HepG2 (cell line): ENCODE measurements at places on chromosomes 4 and X. TPM values are rescaled to one million over a fixed set of nuclear protein-coding genes. Genes with fewer than 3 reads are reported as not detected.

Gene WFS1
- total RNA-seq: 19.8 and 39.1 TPM in 2 replicates

Gene RHOXF2
- total RNA-seq: not detected in 2 replicates

Gene PITX2
- not detected in 2 replicates for total RNA-seq

Gene KLF8
- total RNA-seq: not detected in 2 replicates

Gene MEPE
- not detected in 2 replicates for total RNA-seq

Gene POF1B
- not detected in 2 replicates for total RNA-seq

Gene TMEM187
- 1.7 and 2.2 TPM in 2 replicates for total RNA-seq

Gene CLDN22
- not detected in 2 replicates for total RNA-seq

Gene EDA2R
- 9.3 and 10.0 TPM in 2 replicates for total RNA-seq

Gene EVC
- total RNA-seq: 2.8 and 4.9 TPM in 2 replicates

Gene DCHS2
- total RNA-seq: not detected in 2 replicates

Gene SLC16A2
- 0.07 TPM in 1 of 2 replicates, not detected in the other for total RNA-seq

Gene DGAT2L6
- not detected in 2 replicates for total RNA-seq
